NAMALWA (cell line): ENCODE measurements at places on chromosomes 13 and 19.

GRCh38 chr13:39401046-39401705 lies 201.8 kb downstream of the LHFPL6 start:
- no peak for DNase-seq

- DNase-seq, result no peak
These were observed 62.6 kb downstream of the ALOX5AP start for GRCh38 chr13:30797847-30798535.

- DNase-seq, result no peak
These were observed 40.0 kb upstream of the KL start for GRCh38 chr13:32976056-32976805.

DNA sequence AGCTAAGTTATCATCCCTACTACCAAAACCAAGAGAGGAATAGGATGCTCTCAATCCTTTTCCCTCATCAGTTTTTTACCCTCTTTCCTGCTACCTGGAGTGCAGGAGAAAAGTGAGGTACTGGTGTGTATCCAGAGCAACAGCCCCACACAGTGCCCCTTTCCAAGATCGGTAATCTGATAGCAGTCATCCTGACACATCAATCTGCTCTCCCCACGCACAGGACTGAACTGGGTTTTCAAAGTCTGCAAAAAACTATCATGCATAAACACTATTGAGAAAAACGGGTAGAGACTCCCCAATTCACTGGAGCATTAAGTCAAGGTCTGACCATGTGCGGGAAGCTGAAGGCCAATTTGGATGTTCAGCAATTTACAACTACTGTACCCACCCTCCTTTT lies 284.8 kb downstream of the RBM26 start:
- DNase-seq, result no peak

GRCh38 chr13:42553098-42554046 lies 20.6 kb upstream of the TNFSF11 start:
- DNase-seq, result no peak

GRCh38 chr13:101343128-101343787 lies 73.0 kb downstream of the NALCN start:
- DNase-seq, result no peak

DNA sequence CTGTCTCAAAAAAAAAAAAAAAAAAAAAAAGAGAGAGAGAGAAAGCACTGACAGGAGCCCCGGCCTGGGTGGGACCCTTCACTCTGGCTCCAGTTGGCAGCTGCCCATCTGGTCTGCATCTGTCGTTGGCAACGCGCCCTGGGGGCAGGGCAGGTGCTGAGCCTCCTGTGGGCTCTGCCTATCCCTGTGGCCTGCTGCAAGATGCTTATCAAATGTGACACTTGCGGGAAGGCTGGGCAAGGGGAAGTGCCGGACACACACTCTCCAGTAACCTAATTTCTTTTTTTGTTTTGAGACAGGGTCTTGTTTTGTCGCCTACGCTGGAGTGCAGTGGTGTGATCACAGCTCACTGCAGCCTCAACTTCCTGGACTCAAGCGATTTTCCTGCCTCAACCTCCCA lies 10.7 kb upstream of the KPTN start:
- no peak for DNase-seq

GRCh38 chr13:50123862-50124535 lies 108.8 kb downstream of the KCNRG start:
- DNase-seq, result peak; percentile 93

DNA sequence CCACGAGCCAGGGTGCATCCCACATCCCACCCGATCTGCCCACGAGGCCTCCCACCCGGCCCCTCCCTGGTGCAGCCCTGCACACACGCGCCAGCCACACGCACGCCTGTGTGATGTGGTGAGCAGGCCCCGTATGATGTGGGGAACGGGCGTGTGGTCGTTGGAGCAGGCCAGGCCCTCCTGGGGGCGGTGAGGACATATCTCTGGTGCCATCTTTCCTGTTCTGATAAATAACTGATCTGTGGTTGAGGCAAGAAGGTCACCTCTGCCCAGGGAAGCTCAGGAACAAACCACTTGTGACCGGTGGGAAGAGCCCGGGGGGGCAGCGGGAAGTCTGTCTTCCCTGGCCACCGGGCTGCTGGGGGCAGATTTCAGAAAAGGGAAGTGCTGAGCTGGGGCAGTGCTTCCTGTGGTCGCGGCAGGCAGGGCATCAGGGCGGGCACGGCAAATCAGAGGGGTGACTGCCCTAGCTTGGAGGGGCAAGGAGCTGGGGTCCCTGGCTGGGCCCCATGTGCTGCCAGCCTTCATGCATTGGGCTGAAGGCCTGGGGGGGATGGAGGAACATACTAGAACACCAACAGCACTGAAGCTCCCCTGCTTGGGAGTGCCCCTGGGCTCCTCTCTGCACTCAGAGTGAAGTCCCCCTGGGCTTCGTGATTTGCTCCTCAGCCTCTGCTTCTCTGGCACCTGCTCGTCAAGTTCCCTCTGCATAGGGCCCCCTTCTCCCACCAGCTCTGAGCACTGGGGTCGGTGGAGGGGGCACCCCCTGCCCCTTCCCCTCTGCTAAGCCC lies 35.2 kb upstream of the SLC7A10 start:
- DNase-seq, result no peak

GRCh38 chr19:6725513-6726231 lies 5.2 kb upstream of the C3 start:
- no peak for DNase-seq

DNA sequence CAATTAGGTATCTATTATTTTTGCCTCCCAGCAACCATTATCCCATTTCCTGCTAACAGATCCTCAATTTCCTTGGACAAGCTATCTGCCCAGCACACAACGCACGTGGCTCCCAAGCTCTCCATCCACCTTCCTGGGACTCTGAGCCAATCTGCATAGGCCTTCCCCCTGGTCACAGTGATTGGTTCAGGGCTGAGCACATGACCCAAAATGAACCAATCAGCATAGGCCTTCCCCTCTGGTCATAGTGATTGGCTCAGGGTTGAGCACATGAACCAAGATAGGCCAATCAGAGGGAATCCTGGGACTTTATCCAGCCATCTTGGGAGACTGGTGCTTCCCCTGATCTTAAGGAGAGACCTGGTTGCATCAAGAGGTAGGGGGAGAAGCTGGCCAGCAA lies 5.8 kb downstream of the CPAMD8 start:
- DNase-seq, result peak; percentile 95

DNA sequence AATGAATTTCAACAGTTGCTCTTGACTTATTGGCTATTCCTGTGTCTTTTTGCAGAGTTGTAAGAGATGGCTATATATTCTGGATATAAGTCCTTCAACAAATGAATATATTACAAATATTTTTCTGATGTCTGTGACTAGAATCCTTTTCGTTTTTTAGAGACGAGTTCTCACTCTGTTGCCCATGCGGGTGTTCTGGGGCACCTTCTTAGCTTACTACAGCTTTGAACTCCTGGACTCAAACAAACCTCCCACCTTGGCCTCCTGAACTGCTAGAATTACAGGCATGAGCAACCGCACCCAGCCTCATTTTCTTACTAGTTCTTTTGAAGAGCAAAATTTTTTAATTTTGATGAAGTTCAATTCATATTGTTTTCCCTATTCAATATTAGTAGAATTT lies 287.8 kb downstream of the LIG4 start:
- DNase-seq, result no peak

DNA sequence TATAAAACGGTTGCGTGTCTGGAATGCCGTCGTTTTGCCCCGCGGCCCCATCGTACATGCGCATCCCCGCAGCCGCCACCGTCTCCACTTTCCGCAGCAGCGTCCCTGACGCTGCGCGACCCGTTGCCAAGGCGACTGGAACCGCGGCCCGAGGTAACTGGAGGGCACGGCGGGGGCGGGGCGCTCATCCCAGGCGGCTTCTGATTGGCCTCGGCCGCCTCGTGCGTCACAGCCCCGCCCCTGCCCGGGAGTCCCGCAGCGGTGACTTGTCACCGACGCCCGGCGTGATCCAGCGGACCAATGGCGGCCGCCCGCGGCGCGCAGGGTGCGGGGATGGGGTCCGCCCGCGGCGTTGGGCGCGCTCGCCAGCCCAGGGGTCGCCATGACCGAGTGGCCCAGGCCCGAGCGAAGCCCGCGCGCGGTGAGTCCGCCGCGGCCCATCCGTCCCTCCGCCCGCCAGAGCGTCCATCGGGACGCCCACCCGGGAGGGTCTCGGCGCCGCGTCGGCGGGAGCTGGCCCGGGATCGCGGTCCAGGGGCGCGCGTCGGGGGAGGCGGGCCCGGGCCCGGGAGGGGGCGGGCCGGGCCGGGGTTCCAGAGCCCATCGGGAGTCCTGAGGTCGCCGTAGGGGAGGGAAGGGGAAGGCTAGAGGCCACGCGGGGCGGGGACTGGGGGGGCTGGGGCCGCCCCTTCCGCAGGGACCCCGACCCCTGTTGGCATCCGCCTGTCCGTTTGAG lies at the start of gene ZSCAN1:
ZSCAN1 (plus strand) TSS at position 285 of the 736 bp plus-strand sequence. CDS start 3,812 bp downstream, outside the sequence.
- DNase-seq, result no peak

GRCh38 chr19:28603453-28603852 lies 609.5 kb downstream of the UQCRFS1 start:
- DNase-seq, result peak; percentile 18

DNA sequence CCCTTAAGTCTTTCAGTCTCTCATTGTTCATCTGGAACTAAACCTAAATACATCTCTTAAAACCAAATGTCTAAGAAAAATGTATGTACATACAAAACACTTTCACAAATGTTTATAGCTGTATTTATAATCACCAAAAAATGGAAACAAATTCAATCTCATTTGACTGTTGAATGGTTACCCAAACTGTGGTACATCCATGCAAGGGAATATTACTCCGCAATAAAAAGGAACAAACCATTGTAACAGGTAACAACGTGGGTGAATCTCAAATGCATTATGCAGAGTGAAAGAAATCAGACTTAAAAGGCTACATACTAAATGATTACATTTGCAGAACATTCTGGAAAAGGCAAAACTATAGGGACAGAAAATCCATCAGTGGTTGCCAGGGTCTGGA lies 425.2 kb downstream of the COG6 start:
- no peak for DNase-seq

- no peak for DNase-seq
These were observed 122.7 kb downstream of the AKAP11 start for GRCh38 chr13:42394711-42395085.

GRCh38 chr13:91045351-91046034 lies 302.0 kb upstream of the MIR17HG start:
- peak; percentile 56 for DNase-seq

DNA sequence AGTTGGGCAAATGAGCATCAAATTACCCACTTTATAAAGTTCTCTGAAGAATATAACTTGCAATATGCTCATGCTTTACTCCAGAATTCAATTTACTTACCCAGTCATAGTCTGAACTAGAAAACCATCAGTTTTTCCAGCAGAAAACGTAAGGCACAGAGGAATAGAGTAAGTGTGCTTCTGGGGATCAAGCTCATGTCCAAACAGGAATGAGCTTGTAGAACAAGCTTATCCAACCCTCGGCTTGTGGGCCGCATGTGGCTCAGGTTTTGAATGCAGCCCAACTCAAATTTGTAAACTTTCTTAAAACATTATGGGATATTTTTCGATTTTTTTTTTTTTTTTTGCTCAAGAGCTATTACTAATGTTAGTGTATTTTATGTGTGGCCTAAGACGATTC lies 308.5 kb upstream of the KLF12 start:
- DNase-seq, result no peak

GRCh38 chr13:37168926-37169325 lies 63.5 kb upstream of the CSNK1A1L start:
- DNase-seq, result no peak

GRCh38 chr19:11264452-11265176 lies 2.3 kb upstream of the DOCK6 start:
- peak; percentile 48 for DNase-seq

DNA sequence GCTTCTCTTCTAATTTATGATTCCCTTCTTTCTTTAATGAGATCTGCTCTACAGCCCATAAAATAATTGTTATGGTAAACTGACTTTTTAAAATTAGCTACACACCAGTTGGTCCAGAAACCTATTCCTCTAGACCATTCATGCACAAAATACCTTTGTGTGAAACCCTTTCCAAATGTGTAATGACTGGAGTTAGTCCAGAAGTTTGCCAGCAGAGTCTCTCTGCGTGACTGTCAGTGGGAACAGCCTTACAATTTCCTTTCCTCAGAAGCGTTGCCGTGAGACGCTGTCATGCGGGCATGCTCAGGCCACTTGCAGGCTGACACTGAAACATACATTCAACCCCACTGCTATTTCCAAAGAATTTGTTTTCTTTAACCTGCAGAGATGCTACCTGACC lies 965.2 kb downstream of the PCDH9 start:
- DNase-seq, result no peak
